ENCODE measurements at places on chromosomes 6 and 20. TPM values are rescaled to one million over a fixed set of nuclear protein-coding genes. Genes with fewer than 3 reads are reported as not detected.
A peak's percentile ranks its signal among the peaks of the same experiment; 100 is the strongest.

LY6G5C gene
- not detected for total RNA-seq

ENPP4 gene
- total RNA-seq: 4.6 TPM

GRCh38 chr6:20432692-20433091 lies 31.0 kb downstream of the E2F3 start:
- DNase-seq: no peak

- DNase-seq: no peak
Measured at GRCh38 chr6:169832247-169832948, 81.0 kb downstream of the ERMARD start.

GRCh38 chr6:14664621-14665315 lies 547.2 kb downstream of the CD83 start:
- DNase-seq: no peak

DNA sequence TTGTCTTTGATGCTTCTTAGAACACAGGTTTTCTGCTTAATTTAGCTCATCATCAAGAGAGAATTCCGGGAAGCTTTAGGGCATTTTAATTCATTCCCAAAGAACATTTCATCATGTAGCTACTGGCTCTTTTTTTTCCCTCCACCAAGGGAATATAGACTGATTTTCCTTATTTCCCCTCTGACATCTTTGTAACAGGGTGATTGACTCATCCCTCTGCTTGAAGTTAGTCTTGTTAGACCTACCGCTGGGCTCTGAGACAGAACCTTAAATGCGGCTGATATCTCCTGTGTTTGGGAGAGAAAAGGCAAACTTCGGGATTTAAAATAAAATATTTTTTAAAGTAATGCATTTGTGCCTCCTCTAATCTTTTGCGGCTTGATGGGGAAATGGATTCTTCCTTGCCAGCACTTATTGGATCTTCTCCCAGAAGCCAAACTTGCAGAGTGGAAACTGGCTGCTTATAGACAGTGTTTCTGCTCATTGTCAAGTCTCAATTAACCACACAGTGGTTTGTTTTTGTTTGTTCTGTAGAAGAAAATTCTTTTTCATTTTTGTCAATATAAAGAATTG lies 272.7 kb upstream of the PLCB4 start:
- peak; percentile 20 for DNase-seq

GRCh38 chr20:50399917-50400704 lies 110.1 kb upstream of the PTPN1 start:
- DNase-seq: no peak

- DNase-seq: no peak
Measured at GRCh38 chr6:29696147-29697125, 15.5 kb upstream of the ZFP57 start.
